ENCODE measurements at places on chromosomes 12 and 14. TPM values are rescaled to one million over a fixed set of nuclear protein-coding genes. Genes with fewer than 3 reads are reported as not detected.

DNA sequence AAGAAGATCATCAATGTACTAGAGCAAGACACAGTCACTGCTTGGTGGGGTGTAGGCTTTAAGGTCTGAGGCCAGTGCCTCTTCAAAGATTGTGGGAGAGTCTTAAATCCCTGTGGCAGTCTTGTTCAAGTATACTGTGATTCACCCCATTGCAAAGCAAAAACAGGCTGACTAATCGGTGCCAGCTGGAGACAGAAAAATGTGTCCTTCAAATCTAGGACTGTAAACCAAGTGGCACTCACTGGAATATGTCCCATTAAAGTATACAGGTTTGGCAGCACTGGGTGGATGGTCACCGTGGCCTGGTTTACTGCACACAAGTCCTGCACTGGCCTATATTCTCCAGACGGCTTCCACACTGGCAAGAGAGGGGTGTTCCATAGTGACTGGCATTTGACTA, 1315.3 kb downstream of the TMEM121 start:
- no peak overlapping the region for H3K27ac ChIP-seq
- no peak for DNase-seq
- H3K4me3 ChIP-seq = no peak overlapping the region
- peaks cover 27% of the 10 kb centered on the region for H3K4me1 ChIP-seq
- no peaks in the 10 kb centered on the region for H3K36me3 ChIP-seq

DNA sequence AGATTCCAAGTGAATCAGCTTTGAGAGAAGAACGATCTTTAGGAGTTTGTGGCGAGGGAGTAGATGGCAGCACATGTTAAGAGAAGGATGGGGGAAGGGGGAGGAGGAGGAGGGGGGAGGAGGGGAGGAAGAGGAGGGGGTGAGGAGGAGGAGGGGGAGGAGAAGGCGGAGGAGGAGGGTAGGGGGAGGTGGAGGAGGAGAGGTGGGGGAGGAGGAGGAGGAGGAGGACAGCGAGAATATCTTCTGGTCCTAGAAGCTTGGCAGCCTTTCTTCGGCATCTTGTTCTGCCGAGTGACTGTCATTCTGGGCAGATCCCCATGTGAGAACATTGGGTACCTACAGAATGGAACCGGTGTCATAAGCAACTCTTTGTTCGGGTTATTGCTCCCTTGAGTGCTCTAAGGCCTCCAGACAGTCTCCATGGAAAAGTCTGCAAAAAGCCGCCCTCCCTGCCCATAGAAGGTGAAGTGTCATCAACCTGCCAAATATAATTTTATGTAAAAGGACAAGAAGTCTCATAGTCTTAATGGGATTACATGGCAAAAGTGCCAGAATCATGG, 6.9 kb downstream of the RFC5 start:
- peaks cover 54% of the 10 kb centered on the region for H3K36me3 ChIP-seq
- no peak overlapping the region for H3K27ac ChIP-seq
- DNase-seq = no peak
- no peak overlapping the region for H3K4me3 ChIP-seq
- peaks cover 14% of the 10 kb centered on the region for H3K4me1 ChIP-seq

Gene JAG2
- 1.8 TPM for total RNA-seq

Gene GPR135
- total RNA-seq = 1.5 TPM

Gene UNC119B
- total RNA-seq = 19.5 TPM

Gene PRKD1
- total RNA-seq = not detected

All from activated naive CD8-positive, alpha-beta T cell treated with anti-CD3 and anti-CD28 coated beads, Interleukin-2, amount 10 ng/mL, durations not matched to agents 7 days and 5 days (primary cell).